Fibroblast of skin of scalp (primary cell): ENCODE measurements at places on chromosomes 3 and 15.

- no peak for DNase-seq
Measured at GRCh38 chr3:142040941-142041491, 108.3 kb downstream of the TFDP2 start.

DNA sequence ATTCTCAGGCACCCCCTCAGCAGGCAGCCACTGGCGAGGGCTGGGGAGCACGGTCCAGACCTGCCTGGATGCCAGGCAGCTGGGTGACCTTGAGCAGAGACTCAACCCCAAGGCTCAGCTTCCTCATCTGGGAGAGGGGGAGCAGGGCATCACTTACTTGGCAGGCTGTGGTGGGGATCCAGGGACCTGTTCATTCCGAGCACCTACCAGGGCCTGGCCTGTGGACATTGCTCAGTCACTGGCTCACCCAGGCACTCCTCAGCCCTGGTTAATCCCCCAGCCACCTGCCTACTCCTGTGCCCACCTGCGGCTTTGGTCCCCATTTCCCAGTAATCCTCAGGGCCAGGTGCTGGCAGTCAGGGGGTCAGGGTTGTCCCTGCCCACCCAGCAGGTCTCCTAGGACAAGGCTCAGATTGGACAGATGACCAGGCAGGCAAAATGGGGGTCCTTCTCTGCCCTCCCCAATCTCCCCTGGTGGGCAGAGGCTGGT lies 9.3 kb upstream of the RPL29 start:
- DNase-seq = no peak

- DNase-seq = no peak
Measured at GRCh38 chr15:100772892-100773520, 106.6 kb upstream of the ALDH1A3 start.

DNA sequence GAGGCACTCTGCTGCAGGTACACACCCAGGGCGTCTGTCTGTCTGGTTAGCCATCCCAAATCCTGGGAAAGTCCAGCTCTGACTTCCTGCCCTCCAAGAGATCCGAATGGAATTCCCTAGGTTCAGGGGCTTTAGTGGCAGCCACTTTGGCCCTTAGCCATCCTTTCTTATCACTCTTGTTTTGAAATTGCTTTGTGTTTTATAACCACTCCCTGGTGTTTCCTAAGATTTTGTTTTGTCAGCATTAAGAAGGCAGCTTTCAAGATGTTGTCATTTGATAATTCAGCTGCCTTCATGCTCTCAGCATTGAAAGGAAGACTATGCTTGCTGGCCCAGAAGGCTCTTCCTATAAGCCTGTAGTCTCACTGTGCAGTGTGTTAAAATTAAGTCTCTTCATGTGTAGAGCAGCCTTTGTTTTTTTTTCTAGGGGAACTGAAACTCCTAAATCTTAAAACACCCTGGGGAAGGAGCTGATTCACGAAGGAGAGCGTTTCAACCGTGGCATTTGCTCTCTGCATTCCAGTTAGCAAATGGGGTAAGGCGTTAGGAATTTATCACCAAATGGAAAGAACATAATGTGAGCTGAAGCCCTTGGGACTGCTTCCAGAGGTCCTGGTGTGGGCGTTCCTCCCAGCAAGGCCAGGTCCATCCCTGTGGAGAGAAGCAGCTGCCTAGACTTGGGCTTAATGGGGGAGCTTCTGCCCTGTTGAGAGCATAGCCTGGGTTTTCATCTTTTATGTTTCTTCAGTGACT lies 14.2 kb upstream of the CLEC3B start:
- peak; percentile 98 for DNase-seq

DNA sequence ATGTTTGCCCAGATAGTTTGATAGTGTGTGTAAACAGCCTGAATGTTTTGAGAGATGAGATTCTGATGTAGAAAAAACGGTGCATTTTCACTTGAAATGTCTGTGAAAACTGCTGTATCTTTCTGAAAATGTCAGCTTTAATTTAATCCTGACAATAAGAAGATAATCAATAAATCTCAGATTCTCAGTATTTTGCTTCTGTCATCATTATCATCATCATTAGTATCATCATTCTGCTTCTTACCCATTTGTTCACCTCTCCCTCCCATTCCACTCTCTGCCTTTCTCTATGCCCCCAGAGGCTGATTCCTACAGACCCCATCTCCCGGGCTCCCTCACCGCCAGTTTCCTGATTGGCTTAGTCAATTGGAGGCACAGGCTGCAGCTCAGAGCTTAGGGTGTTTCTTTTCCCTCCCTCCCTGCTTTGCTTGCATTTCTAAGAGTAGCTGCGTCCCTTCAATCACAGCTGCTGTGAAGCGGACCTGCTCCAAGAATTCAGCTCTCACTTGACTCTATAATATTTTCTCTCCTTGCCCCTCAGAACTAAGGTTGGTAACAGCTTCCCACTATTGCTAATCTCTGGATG lies 8.2 kb upstream of the SNTN start:
- DNase-seq = no peak

GRCh38 chr3:114942773-114943172 lies 204.3 kb downstream of the ZBTB20 start:
- no peak for DNase-seq

DNA sequence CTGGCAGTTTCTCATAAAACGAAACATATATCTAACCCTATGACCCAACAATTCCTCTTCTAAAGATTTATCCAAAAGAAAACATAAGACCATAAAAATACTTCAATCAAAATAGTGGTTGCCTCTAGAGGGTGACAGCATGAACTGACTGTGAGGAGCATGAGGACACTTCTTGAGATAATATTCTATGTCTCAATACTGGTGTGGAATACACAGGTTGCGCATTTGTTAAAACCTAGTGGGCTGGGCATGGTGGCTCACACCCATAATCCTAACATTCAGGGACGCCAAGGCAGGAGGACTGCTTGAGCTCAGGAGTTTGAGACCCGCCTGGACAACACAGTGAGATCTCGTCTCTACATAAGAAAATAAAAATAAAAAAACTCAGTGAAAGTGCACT lies 57.3 kb downstream of the HERC1 start:
- DNase-seq = no peak

GRCh38 chr3:69902386-69902785 lies 97.1 kb upstream of the SAMMSON start:
- DNase-seq = no peak

- DNase-seq = peak; percentile 73
Measured at GRCh38 chr3:55305696-55306485, 181.2 kb downstream of the WNT5A start.

DNA sequence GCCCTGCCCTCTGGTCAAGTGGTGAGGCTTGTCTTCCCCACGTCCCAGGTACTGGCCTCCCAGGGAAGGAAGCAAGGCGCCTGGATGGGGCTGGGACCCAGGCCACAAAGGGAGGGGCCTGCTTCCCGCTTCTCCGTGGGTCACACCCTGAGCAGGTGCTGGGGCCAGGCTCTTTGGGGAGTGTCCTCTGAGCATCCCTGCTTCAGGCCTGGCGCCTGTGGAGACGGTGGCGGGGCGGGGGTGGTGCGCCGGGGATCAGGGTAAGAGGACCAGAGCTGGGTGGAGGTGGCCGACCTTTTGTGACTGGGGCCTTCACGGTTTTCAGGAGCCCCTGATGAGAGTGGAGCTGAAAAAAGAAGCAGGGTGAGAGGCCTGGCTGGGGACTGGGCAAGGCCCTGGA lies 3.6 kb downstream of the PLA2G4B start:
- DNase-seq = no peak

DNA sequence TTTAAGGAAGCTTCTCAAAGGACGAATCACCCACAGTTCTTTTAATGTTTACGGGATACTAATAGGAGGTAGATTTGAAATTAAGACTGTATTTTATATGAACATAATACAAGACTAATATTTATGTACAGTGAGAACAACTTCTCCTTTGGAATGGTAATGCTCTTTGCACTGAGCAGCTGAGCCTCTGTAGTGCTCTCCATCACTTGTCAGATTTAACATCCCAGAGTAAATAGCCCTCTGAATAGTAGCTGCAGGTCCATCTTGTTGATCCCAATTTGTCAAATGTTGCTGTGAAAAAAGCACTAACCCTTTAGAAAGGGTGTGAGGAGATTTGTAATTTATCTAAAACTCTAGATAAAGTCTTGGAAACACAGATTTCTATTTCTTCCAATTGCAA lies 351.4 kb upstream of the KCNMB2 start:
- DNase-seq = no peak

- DNase-seq = peak; percentile 47
Measured at GRCh38 chr15:85976986-85977385, 102.7 kb upstream of the AGBL1 start.

- peak; percentile 96 for DNase-seq
Measured at GRCh38 chr3:147113293-147114044, 292.9 kb downstream of the ZIC4 start.

DNA sequence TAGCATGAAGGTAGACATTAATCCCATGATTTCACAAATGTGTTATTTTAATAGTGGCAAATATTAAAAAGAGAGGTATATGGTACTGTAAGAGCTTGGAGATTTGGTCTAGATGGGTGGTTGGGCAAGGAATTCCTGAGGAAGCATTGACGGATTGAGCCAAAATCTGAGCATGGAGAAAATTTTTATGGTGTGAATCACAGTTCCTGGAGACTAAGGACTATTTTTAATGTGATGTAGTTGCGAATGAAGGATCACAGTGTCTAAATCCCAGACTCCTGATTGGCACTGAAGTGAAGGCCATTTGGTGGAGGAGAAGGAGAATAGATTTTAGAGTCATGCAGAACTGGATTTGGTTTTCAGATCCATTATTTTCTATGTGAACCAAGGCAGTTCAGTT lies 188.7 kb upstream of the FEZF2 start:
- DNase-seq = peak; percentile 88

- DNase-seq = peak; percentile 53
Measured at GRCh38 chr15:65408324-65409035, 14.3 kb downstream of the IGDCC4 start.

- no peak for DNase-seq
Measured at GRCh38 chr15:90946538-90946937, 8.1 kb upstream of the RCCD1 start.

DNA sequence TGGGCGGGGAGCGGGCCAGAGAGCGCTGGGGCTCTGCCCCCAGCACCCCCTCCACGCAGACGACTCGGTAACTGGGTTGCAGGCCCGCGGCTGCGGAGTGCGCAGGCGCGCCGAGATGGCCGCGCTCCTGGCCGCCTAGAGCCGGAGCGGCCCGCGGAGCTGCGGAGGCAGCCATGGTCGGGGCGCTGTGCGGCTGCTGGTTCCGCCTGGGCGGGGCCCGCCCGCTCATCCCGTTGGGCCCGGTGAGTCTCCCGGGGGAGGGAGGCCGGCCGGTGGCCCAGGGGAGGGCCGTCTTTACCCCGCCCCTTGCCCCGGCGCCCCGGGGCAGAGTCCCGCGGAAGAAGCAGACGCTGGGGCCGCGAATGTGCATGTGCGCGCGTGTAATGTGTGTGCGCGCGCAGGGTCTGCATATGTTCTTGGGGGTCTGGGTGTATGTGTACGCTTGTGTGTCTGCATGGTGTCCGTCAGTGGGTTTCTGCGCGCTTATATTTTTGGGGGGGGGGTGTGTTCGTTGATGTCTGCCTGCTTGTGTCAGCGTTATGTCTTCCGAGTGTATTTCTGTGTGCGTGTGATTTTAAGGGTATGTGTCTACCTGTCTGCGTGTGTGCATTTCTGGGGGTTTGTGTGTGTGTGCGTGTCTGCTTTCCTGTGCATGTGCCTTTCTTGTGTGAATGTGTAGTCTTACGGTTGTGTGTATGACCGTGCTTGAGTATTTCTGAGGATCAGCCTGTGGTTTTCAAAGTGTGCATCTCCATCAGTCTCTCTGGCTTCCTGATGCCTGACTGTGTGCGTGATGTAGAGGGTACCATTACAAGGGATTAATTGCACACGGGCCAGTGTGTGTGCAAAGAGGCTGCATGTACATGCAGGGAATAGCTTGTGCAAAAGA lies at the start of gene ABHD14A:
Gene ABHD14A, plus strand, starts transcription at position 102 of the 889 bp plus-strand sequence. Its CDS starts 72 bp downstream, at position 174.
- DNase-seq = peak; percentile 69

GRCh38 chr3:61985020-61985419 lies 388.3 kb downstream of the FEZF2 start:
- DNase-seq = peak; percentile 68

- DNase-seq = peak; percentile 27
Measured at GRCh38 chr3:184300378-184300720, 1.3 kb downstream of the PSMD2 start.

DNA sequence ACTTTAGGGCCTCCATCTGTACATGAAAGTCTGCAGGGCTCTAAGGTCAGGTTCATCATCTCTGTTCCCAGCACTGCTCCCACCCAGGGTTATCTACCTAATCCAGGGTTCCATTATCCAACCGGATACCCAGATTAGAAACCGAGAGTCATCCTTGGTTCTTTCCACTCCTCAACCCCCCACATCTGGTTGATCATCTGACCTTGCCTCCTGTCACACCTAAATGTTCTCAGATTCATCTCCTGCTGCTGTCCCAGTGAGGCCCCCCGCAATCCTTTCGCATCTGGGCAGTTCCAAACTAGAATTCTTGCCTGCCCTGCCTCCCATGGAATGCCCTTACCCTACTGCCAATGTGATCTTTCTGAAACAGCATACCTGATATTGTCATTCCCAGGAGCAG lies 136.5 kb downstream of the PDE8A start:
- no peak for DNase-seq

GRCh38 chr15:83682476-83683088 lies 28.7 kb downstream of the ADAMTSL3 start:
- DNase-seq = no peak

DNA sequence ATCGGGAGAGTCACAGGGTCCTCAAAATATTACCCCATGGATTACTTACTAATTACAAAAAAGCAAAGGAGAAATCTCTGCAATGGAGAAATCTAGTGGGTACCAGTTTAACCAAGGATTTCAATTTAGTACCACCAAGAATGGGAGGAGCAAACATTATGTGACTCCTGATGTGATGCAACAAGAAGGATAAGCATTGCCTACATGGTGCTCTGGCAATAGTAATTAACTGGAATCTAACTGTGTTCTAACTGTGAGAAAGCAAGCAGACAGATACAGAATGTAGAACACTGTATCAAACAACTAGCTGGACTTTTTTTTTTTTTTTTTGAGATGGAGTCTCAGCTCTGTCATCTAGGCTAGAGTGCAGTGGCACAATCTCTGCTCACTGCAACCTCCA lies 159.2 kb downstream of the TNIK start:
- DNase-seq = no peak

GRCh38 chr3:108301695-108302404 lies 5.5 kb downstream of the HHLA2 start:
- DNase-seq = no peak

- DNase-seq = no peak
Measured at GRCh38 chr15:75961331-75961730, 50.9 kb downstream of the NRG4 start.

GRCh38 chr3:82342521-82342920 lies 581.1 kb upstream of the GBE1 start:
- no peak for DNase-seq

GRCh38 chr3:5012367-5012766 lies 33.1 kb downstream of the BHLHE40 start:
- no peak for DNase-seq

DNA sequence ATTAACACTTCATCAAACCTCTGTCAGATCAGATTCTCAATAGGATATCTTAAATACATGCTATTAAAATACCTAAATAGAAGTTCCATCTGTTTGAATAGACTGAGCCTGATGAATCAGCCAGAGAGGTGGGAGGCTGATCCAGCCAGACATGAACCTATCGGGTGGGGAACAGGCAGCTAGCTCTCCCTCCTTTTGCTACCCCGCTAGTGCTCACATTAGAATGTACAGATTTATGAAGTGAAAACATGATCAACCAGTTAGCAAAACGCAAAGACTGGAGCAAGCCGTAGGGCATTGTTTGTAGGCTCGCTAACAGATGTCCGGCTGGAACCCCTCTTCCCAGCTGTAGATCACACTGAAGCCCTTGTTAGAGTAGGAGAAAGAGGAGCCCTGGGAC lies 54.4 kb downstream of the GTF2E1 start:
- no peak for DNase-seq

GRCh38 chr3:164306042-164306441 lies 772.3 kb downstream of the SI start:
- DNase-seq = no peak
